NCI-H2171 (cell line): ENCODE measurements at places on chromosomes 3 and 15.

GRCh38 chr3:149448331-149448831, 26.1 kb upstream of the TM4SF4 start:
- no peak for DNase-seq

DNA sequence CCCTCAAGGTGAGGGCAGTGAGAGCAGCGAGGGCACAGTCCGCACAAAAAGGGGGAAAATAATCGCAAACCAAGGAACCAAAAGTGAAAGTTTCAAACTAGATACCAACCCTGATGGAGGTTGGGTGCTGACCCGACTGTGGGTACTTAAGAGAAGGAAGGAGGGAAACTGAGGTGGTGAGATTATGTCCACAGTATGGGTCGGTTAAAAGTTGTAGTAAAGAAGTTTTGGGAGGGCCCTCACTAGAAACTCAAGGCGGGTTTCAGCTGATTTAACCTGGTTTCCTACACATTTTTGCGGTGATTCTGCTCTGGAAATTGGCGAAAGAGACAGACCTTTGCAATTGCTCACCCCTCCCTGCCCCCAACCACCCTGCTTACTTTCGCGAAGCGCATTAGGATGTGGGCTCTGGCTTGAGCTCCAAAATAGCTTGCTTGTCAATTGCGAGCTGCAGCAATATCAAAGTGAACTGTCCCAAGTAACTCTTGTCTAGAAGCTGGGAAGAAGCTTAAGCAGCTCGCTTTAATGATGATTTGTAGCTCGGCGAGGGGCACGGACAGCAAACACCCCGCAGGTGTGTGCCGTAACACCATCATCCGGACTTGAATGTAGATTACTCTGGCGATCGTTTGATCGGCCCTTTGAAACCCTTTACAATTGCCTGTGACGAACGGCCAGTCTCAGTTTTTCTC, 15.8 kb downstream of the SOX2 start:
- no peak for DNase-seq

DNA sequence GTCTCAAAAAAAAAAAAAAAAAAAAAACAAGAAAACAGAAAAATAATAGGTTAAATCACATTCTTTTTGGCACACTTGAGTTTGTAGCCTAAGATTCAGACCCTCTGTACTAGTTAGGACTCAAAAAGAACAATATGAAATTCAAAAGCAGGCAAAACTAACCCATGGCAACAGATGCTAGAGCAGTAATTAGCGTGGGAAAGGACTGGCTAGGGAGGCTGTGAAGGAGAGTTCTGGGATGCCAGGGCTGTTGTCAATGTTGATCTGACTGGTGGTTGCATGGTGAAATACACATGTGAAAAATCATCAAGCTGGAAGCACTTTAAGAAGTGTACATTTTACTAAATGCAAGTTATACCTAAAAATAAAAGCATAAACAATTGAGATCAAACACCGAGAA, 35.6 kb downstream of the KLHL6 start:
- DNase-seq: no peak

DNA sequence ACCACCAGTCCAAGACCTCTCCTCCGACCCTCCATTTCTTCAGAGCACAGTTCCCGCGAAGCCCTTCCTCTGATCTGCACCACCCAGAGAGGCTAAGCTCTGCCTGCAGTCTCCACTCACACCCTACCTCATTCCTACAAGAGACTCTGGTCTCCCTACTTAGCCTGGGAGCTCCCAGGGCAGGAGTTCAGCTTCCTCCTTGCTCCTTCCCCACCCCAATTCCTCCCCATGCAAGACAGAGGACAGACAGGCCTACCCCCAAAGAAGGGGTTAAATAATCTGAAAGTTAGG, 12.6 kb upstream of the VIPR1 start:
- no peak for DNase-seq

DNA sequence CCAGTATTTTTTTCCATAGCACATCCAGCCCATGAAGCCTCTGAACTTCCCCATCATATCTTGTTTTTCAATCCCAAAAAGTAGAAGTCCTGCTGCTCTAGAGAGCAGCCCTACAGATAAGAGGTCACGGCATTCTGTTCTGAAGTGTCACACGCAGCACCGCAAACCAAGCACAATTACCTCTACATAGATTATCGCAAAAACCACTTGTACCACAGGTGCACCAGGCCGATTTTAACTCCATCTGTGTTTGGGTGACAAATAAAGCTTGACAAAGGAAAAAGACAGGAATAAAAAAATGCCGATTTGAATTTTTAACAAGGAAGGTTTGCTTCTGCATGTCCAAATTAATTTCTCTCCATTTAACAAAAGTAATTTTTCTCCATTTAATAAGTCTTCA, 113.7 kb downstream of the MYO5A start:
- DNase-seq: no peak

DNA sequence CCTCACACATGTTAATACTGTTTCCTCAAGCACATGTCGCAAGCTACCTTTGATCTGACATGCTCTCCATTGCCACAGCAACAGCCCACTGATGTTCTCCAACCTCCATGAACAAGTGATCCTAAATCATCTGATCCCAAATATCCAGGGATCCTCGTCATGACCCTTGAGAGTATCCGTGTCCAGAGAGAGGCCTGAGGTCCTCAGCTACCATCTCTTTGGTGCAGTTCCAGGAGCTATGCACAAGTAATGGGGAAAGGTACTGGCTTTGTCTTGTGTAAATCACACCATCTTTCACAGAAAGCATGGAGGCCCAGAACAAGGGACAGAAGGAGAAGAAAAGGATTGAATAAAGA, 2.4 kb downstream of the GCSAM start:
- no peak for DNase-seq

- DNase-seq: no peak
Observed at GRCh38 chr3:10516544-10517452, 11.4 kb upstream of the ATP2B2 start.

DNA sequence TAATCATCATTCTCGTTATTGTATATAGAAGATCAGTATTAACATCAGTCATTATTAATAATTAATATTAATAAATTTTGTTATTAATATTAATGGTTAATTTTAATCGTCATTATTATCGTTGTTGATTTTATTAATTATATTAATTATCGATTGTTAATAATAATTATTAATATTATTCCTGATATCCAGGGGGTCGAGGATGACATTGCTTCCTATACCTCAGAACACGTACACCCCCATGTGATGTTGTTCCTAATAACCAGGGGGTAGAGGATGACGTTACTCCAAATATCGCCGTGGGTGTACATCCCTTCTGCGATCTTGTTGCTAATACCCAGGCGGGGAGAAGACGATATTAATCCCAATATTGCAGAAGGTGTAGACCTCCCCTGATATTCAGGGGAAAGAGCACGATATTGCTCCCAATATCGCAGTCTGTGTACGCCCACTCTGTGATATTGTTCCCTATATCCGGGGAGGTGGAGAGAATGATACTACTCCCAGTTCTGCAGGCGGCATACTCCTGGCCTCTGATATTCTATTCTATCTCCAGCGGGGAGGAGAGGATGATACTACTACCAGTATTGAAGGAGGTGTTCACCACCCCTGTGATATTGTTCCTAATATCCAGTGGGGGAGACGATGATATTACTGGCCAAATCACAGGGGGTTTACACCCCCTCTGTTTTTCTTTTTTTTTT, 22.3 kb upstream of the BMF start:
- no peak for DNase-seq

GRCh38 chr15:29740692-29741311, 81.5 kb downstream of the TJP1 start:
- DNase-seq: no peak

DNA sequence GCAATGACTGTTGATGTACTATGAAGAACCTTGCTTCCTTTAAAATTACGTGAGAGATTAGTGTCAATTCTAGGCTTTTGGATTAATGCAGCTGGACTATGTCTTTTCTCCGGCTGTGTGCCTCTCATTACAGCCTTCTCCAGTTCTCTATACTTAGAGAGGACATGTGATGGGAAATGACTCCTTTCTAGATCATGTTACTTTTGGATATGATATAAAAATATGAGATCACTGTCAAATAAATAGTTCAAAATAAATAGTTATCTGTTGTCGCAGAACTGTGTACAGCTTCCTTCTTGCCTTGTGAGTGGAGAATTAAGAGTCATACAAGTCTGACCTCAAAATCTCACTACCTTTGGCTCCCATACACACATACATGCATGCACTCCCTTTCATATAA, 592.4 kb downstream of the DIPK2A start:
- DNase-seq: no peak

DNA sequence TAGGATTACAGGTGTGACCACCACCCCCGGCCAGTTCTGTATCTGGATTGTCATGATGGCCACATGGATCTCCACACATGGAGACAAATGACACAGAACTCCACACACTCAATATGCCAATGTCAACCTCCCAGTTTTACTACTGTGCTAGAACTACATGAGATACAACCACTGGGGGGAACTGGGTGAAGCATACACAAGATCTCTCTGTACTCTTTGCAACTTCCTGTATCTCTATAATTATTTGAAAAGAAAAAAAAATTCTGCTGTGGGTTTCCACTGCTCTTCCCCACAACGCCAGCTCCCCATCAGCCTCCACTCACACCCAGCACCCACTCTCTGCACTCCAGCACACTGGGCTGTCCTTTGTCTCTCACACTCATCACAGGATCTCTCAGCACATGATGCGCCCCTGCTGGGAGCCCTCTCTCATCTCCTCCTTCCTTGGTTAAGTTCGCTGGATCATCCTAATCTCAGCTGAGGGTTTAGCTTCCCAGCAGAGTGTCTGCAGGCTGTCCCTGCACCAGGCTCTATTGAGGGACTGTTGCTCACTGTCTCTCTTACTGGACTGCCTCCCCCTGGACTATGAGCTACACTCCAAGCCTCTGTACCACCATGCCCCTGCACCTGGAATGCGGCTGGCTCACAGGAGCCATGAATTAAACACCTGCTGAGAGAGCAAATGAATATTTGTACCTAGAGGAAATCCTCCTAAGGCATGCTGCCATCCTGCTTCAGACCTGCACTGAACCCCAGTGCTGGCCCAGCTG, 10.7 kb upstream of the RAB43 start:
- DNase-seq: no peak

DNA sequence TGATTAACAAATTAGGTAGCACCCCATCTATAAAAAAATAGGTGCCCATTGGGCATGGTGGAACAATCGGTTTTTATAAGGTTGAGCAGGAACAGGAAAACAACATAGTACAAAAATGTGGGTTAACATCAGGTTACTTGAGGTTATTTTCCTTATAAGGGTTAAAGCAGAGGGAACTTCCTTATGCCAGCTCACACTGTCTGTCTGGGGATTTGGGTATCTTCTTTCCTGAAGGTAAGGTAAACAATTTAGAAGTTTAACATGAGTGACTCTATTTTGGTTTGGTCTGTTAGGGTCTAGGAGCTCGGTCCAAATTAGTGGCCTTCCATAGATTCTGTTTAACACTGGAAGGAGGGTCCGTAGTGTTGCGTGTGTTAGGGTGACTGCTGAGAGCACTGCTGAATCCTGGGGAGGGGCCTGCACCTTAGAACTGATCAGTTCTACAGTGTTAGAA, 14.7 kb downstream of the CHD2 start:
- no peak for DNase-seq

DNA sequence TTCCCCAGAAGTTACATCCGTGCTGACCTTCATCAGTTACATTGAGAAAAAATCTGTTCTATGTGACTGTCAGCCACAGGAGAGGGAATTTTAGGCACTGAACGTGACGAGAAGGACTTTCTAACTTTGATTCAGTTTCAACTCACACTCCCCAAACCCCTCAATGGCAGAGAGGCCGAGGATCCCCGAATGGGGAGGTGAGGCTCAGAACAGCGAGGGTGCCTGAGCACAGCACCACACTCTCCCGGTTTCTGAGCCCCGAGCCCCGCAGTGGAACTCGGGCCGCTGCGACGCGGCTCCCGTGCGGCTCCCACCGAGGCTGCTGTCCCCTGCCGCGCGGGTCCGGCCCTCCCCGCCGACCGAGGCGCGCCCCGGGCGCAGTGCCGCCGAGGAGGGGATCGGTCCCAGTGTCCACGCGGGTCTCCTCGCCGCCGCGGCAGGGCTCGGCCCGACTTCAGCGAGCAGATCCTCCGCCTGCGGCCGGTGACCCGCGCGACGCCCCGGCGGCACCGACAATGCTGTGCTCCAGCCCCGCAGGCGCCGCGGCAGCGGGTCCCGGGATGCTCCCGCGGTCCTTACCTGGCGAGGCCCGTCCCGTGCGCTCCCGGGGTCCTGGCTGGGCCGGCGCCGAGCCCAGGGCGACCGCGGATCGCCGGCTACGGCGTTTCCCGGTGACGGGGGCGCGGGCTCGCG, 439 bp downstream of the CTXND1 start:
- no peak for DNase-seq

DNA sequence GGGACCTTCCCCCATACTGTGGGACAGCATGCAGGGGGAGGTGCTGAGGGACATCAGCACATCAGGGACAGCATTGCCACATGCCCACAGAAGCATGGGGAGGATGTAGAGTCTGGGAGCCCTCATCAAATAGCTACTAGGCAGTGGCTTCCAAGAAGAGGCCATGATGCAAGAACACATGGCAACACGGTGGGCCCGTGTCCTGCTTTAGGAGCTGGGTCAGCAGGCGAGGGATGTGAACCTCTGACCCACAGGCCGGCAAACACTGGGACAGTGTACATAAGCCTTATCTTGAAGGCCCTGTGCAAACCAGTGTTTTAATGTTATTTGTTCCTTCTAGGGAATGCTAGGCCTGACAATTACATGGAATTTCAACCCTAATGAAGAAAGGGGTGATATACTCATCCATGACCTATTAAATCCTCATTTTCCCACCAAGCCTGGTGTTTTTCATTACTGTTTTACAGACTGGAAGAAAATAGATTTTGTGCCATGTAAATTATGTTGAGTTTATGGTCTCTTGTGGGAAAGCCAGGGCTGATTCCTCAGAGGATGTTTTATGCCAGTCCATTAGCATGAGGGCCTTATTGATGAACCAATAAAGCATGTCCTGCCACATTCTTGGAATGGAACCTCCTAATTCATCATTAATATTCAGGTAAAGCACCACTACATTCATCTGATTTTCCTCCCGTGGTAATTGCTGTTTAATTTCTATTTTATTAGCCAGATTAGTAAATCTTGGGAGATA, 61.7 kb upstream of the SLC25A26 start:
- no peak for DNase-seq

DNA sequence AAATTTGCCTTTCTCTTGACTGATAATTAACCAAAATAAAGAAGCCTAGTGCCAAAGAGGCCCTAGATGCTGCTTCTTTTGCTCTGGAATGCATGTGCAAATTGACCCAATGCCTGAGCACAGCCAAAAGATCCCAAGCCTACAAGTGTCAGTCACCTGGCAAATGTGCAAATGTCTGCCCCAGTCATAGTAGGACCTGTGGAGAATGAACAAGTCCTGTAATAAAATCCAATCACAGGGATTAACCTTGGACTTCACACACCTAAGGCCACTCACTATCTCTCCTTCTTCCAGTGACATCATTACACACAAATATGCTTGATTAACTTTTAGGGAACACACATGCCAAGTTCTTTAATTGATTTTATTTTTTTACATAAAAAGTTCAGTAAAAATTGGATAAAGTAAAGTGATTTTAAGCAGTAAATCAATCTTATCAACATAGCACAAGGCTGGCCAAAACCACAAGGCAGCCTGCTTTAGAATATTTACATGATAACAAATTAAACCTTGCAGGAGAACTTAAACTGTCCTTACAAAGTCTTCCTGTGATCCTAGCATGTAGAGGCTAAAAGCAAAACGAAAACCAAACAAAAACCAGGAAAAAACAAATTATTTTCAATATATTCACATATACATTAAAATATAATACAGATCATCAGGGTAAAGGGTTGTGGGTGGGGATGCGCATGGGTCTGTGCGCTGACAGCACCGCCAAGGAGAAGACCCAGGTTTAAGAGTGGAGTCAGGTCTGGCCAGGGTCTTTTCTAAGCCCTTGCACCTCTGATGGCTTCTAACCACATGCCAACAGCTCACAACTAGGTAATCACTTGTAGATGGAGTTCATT, 36.8 kb downstream of the NBEAL2 start:
- DNase-seq: no peak
